ENCODE measurements at places on chromosomes 16 and 17.
A peak's percentile ranks its signal among the peaks of the same experiment; 100 is the strongest.

DNA sequence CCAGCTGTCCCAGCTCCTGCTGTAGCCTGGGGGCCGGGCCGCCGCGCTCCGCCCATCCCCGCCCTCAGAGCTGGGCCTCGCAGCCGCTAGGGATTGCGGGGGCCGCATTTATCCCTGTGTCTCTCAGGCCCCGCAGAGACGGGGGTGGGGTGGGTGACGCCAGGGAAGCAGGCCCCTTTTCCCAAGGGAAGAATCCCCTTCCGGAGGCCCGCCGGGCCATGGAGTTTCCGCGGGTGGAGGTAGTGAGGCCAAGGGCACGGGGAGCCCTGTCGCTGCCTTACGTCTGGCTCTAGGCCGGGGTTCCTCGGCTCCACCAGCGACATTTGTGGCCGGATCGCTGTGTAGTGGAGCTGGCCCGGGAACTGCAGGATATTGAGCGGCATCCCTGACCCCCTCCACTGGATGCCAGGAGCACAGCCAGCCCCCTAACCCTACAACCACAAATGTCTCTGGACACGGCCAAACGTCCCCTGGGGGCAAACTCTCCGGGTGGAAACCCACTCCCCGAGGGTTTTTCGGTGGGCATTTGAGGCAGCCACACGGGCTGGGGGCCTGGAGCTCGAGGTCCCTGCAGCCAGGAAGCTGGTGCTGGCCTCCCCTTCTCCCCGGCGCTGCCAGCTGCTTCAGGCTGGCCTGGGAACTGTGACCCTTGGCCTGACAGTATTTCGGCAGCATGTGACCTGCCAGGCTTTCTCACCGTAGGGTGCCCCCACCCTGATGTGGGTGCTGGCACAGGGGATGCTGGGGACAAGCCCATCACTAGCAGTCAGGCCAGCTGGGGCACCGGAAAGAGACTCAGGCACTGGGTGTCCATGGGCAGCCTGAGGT is 12.0 kb upstream of the CD300A start:
- DNase-seq: no peak

- no peak for DNase-seq
Observed at GRCh38 chr17:70405492-70406220, 236.3 kb downstream of the KCNJ2 start.

DNA sequence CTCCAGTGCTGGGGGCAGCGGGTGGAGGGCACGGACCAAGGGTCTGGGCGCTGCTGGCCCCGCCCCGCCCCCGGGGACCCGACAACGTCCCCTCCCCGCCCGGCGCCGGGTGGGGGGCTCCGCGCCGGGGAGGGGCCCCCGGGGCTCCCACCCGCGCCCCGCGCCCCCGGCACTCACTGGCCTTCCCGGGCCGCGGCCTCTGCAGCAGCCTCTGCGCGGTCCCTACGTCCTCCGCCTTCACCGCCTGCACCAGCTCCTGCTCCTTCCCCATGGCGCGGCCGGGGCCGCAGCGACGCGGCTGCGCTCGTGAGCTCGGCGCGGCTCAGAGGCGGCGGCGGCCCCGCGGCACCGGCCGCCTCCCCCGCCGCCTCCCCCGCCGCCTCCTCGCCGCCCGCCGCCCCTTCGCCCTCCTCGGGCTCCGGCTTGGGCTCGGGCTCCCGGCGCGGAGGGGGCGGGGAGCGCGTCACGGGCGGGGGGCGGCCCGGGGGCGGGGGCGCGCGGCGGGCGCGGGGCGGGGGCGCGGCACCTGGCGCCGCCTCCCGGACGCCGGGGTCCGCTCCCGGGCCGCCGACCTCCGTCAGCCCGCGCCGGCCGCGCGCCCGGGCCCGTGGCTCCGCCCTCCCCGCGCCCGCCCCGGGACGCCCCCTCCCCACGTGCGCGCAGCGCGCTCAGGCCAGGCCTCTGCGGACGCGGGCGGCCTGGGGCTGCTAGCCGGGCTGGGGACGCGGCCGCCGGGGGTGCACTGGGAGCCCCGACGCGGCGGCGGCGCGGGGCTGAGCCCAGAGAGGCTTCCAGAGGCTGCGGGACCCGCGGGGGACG is at the start of gene CASKIN1:
CASKIN1 (minus strand) TSS at position 444 of the 819 bp plus-strand sequence; CDS start at position 271, 173 bp downstream.
- DNase-seq: no peak

DNA sequence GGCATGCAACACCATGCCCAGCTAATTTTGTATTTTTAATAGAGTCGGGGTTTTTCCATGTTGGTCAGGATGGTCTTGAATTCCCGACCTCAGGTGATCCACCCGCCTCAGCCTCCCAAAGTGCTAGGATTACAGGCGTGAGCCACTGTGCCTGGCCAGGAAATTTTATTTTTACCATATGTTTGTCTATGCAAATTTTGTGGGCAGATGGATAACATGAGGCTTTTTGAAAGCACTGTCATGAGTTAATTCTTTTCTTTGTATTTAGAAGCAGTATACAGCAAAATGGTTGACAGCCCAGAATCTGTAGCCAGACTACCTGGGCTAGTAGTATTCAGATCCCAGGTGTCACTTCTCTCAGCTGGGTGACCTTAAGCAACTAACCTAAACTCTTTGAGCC is 8.5 kb upstream of the KPNB1 start:
- no peak for DNase-seq

GRCh38 chr17:42809250-42809649 is 10.6 kb downstream of the CNTD1 start:
- DNase-seq: no peak

DNA sequence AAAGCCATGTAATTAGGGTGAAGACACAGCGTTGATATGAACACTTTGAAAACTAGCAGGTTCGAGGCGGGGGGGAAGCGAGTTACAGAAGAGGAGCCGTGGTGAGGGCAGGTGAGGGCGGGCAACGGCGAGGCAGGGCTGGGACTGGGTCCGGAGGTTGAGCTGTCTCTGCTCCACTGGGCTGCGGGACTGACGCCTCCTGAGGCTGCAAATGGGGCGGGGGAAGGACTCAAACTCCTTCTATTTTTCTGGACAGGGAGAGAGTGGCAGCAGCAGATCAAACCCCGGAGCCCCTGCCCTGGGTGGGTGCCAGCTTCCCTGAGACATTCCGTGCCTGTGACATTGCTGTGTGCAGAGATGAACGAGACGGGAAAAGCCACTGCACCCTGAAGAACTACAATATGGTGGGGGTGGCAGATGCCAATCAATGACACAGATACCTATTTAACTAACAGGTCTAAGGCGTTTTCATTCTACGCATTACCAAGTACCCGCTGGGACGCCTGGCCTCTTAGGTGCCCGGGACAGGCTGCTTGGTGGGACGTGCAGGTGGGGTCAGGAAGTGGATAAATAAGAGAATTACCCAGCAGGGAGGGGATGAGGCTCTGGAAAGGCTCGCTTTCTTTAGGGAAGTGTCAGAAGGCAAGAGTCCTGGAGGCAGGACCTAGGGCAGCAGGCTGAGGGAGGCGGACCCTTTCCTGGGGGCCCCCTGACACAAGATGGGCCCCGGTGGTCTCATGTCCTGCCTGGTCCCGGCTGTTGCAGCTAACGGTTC is 30.4 kb downstream of the RPH3AL start:
- no peak for DNase-seq

- DNase-seq: no peak
Observed at GRCh38 chr16:72789921-72790320, 258.0 kb downstream of the ZFHX3 start.

DNA sequence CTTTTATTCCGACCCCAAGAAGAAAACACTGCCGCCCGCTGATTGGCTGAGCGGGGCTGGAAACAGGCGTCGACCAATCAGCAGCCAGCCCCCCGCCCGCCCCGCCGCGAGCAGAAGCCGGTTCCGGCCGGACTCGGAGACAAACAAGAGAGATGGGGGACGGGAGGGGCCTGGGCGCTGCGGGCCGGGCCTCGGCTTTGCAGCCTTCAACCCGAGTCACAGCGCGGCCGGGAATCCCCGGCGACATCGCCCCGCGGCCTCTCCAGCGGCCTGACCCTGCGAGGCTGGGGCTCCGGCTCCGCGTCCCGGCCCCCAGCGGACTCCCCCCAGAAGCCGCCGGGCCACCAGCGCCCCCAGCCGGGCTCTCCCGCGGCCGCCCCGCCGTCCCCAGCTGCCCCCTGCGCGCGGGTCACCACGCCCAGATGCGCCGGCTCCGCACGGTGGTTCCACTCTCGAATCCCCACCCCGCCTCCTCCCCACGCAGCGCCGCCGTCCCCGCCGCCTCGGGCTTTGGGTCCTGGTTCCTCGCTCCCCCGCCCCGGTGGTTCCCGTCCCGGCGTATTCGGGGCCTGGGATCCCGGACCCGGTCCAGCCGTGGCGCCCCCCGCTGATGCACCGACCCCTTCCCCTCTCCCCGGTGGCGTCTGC is 346 bp upstream of the SLC43A2 start:
- peak; percentile 90 for DNase-seq

DNA sequence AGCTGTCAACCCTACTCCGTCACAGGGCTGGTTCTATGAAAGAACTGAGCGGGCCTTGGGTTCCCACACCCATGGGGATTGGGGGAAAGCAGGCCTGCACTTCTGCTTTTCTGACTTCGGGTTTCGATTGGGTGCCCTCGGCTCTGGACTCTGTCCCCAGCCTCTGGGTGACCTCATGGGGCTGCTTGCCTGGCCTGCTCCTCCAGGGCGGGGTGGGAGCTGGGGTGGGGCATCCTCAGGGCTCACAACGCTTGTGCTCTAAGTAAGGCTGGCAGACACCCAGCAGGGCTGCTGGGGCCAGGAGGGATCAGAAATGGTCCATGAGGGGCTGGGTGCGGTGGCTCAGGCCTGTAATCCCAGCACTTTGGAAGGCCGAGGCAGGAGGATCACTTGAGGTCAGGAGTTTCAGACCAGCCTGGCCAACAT is 19.2 kb downstream of the ARHGAP27 start:
- no peak for DNase-seq

DNA sequence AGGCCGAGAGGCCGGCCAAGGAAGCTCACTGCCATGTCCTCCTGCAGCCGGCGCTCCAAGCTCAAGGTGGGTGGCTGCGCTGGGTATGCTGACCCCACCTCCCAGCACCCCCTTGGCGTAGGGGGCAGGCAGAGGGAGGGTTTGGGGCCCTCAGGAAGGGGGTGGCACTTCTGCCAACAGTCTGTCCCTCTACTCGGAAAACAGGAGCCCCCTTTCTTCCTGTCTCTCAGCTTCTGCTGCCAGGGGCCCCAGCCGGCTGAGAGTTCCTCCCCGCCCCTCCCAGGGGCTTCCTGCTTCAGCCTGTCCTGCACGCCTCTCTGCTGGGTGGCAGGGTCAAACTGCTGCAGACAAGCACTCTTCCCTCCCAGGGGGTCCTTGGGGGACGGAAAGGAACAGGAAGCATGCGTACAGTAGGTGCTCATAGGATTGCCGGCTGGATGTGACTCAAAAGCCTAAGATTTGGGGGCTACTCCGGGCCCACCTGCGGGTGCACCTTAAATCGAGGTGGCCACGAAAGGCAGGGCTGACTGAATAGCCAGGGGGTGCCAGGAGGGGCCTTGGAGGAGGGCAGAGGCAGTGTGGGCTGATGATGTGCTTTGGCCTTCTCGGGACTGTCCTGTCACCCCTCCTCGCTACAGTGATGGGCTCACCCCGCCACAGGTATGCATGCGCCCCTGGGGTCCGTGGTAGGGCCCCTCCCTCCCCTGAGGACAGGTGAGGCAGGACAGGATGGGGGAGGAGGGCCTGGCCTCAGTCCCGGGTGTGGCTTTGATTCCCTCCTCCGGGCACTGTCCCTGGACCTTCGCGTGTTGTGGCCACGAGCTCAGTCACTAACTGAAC is 4.0 kb downstream of the CBX2 start:
- no peak for DNase-seq

DNA sequence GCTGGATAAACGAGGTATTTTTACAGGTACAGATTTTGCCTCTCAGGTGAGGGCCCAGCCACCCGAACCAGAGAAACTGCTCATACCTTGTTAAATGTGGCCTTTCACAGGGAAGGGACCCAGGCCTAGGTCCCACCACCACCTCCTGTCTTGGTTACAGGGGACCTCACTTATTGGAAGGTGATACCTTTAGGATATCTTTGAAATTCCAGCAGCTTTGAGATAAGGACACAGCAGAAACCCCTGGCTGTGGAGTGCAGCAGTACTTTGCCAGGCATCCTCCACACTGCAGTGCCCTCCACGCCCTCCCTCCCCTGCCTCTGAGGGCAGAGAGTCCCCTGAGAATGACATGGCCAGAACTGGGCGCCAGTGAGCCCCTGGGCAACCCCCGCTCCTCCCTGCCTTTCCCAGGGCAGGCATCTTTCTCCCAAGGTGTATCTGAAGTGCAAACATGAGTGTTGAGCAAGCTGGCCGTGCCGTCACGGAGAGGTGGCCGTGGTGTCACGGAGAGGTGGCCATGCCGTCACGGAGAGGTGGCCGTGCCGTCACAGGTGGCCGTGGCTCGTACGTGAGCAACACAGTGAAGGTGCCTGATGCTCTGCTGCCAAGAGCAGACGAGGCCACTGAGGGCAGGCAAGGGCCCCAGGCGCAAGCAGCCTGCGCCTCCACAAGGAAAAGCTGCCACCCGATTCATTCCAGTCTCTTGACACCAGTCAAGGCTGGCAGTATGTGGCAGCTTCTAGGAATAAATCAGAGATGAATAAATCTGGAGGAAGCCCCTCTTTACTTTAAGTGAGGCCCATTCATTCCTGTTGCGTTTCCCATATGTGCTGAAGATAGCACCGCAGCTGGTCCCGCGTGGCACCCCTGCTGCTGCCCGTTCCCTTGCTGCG is 134.5 kb upstream of the CHMP6 start:
- no peak for DNase-seq

DNA sequence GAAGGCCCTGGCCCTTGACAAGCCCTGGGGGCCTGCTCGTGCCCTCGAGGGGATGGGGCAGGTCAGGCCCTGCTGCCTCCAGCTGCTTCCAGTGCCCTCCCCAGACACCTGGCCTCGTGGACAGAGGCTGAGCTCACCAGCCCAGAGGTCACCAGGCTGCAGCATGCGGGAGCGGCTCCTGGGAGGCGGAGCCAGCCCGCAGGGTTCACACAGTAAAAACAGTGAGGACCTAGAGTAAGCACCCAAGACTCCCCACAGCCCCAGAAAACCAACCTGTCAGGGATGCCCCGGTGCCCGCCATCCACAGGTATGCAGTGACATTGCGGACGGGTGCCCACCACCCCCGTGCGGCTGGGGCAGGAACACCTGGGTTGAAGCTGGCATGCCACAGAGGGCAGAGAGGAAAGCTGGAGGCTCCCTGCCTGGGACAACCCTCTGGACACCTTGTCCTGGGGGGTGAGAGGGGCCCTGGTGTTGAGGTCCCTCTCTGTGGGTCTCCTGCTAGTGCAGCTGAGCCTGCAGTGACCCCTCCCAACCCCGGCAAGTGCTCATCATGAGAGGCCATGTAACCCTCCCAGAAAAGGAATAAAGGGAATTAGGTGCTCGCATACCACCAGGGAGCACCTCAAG is 62.1 kb downstream of the LMF1 start:
- DNase-seq: no peak

DNA sequence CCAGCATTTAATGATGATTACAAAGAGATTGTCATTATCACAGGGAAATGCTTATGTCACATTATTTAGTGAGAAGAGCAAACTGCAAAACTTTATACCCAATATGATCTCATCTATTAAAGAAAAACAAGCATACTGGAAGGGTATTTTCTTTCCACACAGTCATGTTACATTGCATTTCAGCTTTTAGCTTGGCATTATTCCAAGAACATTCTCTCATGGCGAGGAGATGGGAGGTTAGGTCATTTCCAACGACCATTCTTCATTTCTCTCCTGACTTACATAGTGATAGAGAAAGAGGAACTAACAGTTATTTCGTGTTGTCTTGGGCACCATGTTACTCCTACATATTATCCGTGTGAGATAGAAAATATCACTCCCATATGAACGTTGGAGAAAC is 309.4 kb upstream of the XYLT1 start:
- DNase-seq: no peak

- no peak for DNase-seq
Observed at GRCh38 chr17:76924345-76925342, 56.4 kb downstream of the MGAT5B start.

Data from activated naive CD4-positive, alpha-beta T cell treated with Interleukin-2 at 50 U/mL for 16 hours (primary cell).